Aorta (tissue), 5 donors: ENCODE measurements at places on chromosomes 13 and 19. TPM values are rescaled to one million over a fixed set of nuclear protein-coding genes. Genes with fewer than 3 reads are reported as not detected.

DNA sequence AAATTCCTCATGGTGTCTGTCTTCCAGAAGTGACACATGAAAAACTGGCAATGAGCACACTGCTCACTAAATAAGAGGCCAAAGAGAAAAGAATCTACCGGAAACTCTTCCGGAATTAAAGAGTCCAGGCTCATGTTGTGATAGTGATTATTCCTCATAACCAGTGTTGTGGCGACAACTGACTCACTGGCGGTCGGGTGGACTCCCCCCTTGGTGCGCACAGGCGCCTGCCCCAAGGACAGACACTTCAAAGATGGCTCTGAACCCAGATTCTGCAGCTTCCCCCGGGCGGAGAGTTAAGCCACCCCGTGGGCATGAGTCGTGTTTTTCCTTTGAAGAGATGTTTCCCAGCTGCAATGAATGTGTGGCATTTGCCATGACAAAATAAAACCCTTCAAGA, 10.3 kb downstream of the IL17D start:
- no peaks in the 10 kb centered on the region for H3K36me3 ChIP-seq
- H3K4me1 ChIP-seq, result no peaks in the 10 kb centered on the region
- H3K4me3 ChIP-seq, result no peak overlapping the region
- no peaks in the 10 kb centered on the region for H3K27me3 ChIP-seq

RNF225 gene
- not detected for total RNA-seq

- no peak overlapping the region for H3K4me3 ChIP-seq
- no peak overlapping the region for H3K27ac ChIP-seq
- H3K4me1 ChIP-seq, result no peaks in the 10 kb centered on the region
- no peak for DNase-seq
These were observed 32.7 kb downstream of the KDM4B start for GRCh38 chr19:5001615-5002014.

SMIM17 gene
- 0.81 TPM for total RNA-seq

C19orf12 gene
- 32.8 TPM for total RNA-seq
